ENCODE measurements at places on chromosomes 7 and 10. TPM values are rescaled to one million over a fixed set of nuclear protein-coding genes. Genes with fewer than 3 reads are reported as not detected.

DNA sequence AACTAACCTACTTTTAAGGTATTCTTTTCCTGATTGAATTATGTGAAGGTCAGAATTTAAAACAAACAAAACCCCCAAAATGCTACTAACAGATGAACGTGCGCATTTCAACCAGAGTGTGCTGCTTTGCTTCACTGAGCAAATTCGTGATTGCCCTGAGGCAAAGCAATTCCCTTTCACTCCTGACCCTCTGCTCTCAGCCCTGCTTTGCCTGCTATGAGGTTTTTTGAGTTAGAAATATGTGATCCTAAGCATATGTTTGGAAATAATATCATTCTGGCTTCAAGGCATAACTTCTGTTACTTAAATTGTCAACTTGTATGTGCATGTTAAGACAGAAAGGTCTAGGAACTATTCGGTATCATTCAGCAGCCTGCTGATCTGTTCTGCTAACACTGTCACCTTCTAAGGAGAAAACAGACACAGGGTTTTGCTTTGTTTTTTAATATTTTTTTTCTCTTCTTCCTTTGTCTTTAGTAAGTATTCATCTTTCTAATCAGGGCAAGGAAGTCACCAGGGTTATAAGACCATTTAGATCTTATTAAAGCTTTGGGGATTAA is 124.2 kb downstream of the GNAT3 start:
- peak; percentile 7 for DNase-seq

DNA sequence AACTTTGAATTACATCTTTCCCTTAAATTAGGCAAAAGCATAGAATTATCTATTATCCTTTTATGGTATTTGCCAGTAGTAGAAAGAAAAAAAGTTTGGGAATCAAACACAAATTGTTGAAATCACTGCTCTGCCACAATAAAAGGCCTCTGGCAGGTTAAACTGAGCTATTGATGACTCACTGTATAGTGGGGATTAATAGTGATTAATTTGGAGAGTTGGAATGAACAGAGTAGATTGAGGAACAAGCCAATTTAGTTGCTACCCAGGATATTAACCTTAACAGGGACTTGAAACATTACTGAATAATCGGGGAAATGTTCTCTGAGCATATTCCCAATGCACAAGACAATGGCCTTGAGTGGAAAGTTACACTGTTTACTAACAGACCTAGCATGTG is 33.1 kb downstream of the MASTL start:
- no peak for DNase-seq

DNA sequence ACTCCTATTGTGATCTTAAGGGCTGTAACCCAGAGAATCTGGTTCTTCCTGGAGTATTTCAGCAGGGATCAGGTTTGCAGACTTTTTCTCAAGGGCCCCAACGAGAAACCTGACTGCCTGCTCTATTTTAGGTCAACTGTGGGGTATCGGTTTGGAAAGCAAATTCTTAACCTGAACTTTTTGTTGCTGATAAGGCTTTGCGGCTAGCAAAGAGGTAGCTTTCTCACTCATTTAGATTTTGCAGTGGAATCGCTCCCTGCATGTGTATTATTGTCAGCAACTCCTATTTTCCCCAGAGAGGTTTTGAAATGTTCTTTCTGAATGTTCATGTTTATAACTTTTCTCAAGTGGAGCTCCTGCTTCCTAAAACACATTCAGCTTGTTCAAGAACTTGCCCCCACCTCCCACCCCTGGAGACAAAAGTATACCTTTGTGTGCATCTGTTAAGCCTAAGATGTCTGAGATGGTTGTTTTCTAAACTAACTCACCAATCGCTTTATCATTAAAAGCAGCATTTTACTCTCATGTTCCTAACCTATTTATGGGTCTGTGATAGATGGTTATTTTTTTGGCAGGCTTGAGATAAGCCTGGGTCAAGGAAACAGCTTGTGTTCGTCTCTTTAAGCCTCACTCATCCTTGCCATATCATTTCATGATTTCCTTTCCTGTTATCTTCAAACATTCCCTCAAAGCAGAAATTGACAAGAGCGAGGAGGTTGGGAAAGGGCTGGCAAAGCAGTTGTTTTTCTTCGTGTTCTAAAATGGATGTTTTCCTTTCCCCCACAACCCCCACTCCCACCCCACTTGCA is 129.8 kb downstream of the BAMBI start:
- DNase-seq = no peak

Gene IL6
- total RNA-seq = not detected

Gene GAD2
- not detected for total RNA-seq
